ENCODE measurements at places on chromosomes 12 and 14.
A peak's percentile ranks its signal among the peaks of the same experiment; 100 is the strongest.

DNA sequence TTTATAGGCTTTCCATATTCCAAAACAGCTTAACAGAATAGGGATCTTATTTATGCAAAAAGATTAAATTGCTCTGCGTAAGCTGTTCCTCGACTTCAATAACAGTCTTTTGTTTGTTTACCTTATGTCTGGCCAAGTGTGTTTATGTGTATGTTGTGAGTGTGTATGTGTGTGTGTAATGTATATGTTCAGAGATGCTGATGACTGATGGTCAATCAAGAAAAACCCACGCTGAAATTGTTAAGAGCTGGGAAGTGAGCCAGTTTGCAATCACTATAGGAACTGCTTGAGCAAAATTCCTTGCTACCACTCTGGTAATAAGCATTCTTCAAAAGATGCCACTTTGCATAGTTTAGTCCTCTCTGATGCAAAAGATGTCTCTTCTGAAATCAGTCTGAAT lies 59.6 kb downstream of the PRKD1 start:
- DNase-seq: no peak

DNA sequence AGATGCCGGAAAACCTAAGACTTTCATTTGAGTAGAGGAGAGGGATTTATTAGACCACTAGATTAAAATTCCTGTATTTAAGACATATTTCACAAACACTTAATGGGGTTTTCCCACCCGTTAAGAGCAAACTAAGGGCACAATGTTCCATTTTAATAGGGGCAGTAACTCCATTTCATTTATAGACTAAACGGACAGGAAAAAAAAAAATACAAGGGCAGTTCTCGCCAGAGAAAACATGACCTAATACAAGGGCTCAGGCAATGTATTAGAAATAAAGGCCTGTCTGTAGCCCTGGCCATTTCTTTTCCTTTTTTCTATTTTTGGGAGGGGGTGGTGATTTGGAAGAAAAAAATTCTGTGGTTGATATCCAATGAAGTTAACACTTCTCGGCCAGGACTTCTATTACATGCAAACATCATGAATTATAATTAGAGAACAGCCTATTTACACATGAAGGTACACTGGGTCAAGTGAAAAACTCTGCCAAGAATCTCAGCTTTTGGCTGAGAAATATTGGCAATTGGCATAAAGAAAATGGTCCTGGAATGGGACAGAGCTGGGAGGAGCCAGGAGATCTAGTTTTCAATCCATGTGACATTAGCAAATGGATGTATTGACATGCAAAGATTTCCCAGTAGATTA lies 641.1 kb upstream of the TBX3 start:
- no peak for DNase-seq

- DNase-seq: no peak
Observed at GRCh38 chr14:35085441-35085840, 36.3 kb downstream of the PPP2R3C start.

GRCh38 chr12:116916714-116917114 lies 6.0 kb downstream of the FBXW8 start:
- DNase-seq: peak; percentile 77

DNA sequence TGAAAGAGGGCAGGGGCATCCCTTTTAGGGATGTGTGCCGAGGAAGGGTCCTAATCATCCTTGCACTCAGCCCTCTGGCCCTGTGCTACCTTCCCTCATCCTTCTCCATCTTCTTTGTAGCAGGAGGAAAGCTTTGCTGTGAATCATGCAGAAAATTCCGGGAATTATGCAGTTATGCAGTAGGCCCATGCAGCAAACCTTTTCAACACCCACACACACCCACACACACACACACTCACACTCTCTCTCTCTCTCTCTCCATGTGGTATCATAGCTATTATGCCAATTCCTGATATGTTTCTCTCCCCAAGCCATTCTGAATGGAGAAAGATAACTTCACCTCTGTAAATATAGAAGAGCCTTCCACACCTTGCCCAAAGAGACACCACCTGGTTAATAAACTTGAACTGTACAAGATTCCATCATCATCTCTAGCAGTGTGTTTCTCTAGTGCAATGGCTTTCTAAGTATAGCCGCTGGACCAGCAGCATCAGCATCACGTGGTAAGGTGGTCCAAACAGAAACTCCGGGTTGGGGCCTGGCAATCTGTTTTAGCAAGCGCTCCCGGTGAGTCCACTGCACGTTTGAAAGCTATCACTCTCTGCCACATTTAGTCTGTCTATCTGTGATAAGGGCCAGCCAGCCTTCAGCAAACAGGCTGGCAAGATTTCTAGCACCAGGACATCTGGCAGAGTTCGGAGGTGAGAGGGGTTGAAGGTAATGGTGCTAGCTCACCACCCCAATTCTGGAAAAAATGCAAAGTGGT lies 57.6 kb downstream of the MDM2 start:
- no peak for DNase-seq

All from DMS153 (cell line).